B cell (primary cell): ENCODE measurements at places on chromosomes 1 and 21. TPM values are rescaled to one million over a fixed set of nuclear protein-coding genes. Genes with fewer than 3 reads are reported as not detected.

The PGLYRP3 gene
- total RNA-seq, result not detected in 2 replicates

The TMPRSS3 gene
- total RNA-seq, result 0.12 and 0.22 TPM in 2 replicates

The SHISAL2A gene
- 91.0 and 102 TPM in 2 replicates for total RNA-seq

The LCE3C gene
- not detected in 2 replicates for total RNA-seq

The CHIA gene
- not detected in 2 replicates for total RNA-seq

DNA sequence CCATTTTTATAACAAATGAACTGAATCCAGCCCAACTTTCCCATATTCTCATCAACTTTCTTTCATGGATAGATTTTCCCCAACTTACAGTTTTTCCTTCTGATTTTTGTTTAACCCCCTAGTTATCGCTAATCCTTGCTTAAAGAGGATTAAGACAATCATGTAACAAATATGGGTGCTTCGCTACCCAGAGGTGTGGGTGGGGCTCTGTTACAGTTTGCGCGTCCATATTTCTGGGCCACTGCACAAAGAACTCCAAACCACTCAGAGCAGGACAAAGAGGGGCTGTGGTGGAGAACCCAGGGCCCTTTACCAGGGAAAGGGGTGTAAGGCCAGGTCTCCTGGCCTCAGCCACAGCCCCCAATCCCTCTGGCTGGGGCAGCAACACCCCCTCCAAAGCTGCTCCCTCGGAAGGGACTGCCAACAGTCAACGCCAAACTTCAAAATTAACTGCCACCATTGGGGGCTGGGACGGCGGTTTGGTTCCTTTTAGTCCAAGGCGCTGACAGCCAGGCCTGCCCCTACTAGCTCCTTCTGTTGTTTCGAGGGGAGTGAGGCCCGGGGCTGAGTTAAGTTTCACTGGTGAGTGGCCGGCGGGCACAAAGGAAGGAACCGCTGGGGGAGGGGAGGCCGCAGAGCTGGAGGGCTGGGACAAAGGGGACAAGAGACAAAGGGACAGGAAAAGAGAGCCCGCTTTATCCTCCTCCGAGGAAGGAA is 27.9 kb downstream of the SSBP3 start:
- no peak overlapping the region for H3K27ac ChIP-seq
- H3K4me1 ChIP-seq, result peaks cover under 1% of the 10 kb centered on the region
- no peaks in the 10 kb centered on the region for H3K27me3 ChIP-seq
- H3K4me3 ChIP-seq, result no peak overlapping the region

GRCh38 chr1:180195916-180196315 is 34.1 kb upstream of the LHX4 start:
- H3K4me3 ChIP-seq, result no peak overlapping the region
- no peaks in the 10 kb centered on the region for H3K4me1 ChIP-seq
- no peak for DNase-seq
- no peaks in the 10 kb centered on the region for H3K36me3 ChIP-seq

GRCh38 chr1:71413441-71414175 is 332.8 kb upstream of the ZRANB2 start:
- H3K27ac ChIP-seq, result no peak overlapping the region
- H3K4me1 ChIP-seq, result no peaks in the 10 kb centered on the region

DNA sequence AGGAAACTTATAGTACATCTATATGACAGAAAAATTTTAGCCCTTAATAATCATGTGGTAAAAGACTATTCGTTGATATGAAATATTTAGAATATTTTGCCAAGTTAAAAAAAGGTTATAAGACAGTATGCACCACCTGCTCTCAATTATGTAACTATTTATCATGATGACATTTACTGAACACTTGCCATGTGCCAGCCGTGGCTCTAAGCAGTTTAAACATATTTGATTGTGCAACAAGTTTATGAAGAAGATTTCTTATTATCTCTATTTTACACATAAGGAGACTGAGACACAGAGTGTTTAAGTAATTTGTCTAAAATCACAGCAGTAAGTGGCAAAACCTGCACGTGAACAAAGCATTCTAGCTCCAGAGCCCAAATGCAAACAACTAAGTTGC is 199.3 kb upstream of the JUN start:
- H3K4me1 ChIP-seq, result peaks cover 29% of the 10 kb centered on the region
- H3K27ac ChIP-seq, result no peak overlapping the region
- no peaks in the 10 kb centered on the region for H3K36me3 ChIP-seq

DNA sequence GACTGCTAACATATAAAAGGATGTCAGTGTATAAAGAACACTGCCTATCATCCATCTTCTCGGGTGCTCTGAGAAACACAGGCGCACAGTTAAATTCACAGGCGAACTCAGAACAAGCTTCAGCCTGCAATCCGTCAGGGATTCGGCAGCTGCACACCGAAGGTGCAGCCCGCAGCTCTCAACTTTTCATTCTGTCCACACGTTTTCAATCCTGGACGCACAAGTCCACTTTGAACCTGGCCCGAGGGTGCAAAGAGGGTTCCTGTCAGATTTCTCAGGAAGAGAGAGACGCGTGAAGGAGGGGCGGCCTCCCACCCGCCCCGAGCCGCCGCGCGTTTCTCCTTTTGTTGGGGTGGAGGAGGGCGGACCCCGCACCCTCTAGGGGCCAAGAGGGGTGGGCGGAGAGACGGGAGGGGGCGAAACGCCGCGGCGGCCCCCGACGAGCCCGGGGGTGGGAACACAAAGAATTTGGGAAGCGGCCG is 724 bp downstream of the DOCK7 start:
- H3K27ac ChIP-seq, result no peak overlapping the region
- H3K4me1 ChIP-seq, result peaks cover 9% of the 10 kb centered on the region
- peak overlapping the region; percentile 80 for H3K4me3 ChIP-seq
- no peaks in the 10 kb centered on the region for H3K27me3 ChIP-seq
- peak; percentile 62 for DNase-seq
- no peaks in the 10 kb centered on the region for H3K36me3 ChIP-seq

GRCh38 chr21:17777072-17777765 is 41.9 kb downstream of the C21orf91 start:
- no peak for DNase-seq
- H3K4me3 ChIP-seq, result no peak overlapping the region
- no peaks in the 10 kb centered on the region for H3K27me3 ChIP-seq
- no peaks in the 10 kb centered on the region for H3K36me3 ChIP-seq
- no peak overlapping the region for H3K27ac ChIP-seq
